Adrenal gland (tissue), 19 donors: ENCODE measurements at places on chromosomes 7 and 10. TPM values are rescaled to one million over a fixed set of nuclear protein-coding genes. Genes with fewer than 3 reads are reported as not detected.

DDX50 gene
- total RNA-seq = 20.2 TPM

GDF2 gene
- total RNA-seq = not detected

SMO gene
- total RNA-seq = 13.1 TPM

AQP1 gene
- 37.6 TPM for total RNA-seq

TLX1 gene
- total RNA-seq = not detected

NKX1-2 gene
- total RNA-seq = not detected

DNA sequence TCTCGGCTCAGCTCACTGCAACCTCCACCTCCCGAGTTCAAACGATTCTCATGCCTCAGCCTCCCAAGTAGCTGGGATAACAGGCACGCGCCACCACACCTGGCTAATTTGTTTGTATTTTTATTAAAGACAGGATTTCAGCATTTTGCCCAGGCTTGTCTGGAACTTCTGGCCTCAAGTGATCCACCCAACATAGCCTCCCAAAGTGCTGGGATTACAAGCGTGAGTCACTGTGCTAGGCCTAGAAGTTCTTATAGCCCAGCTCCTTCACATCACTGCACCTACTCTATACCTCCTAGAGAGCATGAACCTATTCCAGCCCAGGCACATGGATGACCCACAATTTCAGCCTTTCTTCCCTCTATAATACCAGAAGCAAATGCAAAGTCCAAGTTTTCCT lies 1.3 kb upstream of the BLOC1S2 start:
- no peak for DNase-seq
- no peak overlapping the region for H3K27ac ChIP-seq
- H3K36me3 ChIP-seq = no peaks in the 10 kb centered on the region
- H3K4me3 ChIP-seq = no peak overlapping the region
- H3K4me1 ChIP-seq = peaks cover 10% of the 10 kb centered on the region

DNA sequence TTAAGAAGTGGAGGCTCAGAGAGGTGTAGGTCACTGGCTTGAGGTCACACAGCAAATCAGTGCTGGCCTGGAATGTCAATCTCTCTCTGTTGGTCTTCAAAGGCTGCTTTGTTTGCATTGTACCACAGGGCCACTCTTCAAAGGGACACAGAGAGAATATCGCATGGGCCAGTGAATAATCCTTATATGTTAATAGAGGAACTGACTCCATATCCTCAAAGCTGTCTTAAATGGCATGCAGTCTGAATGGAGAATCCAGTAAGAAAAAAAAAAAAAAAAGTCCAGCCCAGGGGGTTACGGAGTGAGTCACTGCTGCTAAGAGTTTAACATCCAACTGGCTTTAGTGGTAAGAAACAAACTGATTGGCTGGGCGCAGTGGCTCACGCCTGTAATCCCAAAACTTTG lies 54.1 kb downstream of the NRAP start:
- no peak overlapping the region for H3K27ac ChIP-seq
- H3K4me3 ChIP-seq = no peak overlapping the region
- no peaks in the 10 kb centered on the region for H3K27me3 ChIP-seq
- H3K4me1 ChIP-seq = no peaks in the 10 kb centered on the region

DNA sequence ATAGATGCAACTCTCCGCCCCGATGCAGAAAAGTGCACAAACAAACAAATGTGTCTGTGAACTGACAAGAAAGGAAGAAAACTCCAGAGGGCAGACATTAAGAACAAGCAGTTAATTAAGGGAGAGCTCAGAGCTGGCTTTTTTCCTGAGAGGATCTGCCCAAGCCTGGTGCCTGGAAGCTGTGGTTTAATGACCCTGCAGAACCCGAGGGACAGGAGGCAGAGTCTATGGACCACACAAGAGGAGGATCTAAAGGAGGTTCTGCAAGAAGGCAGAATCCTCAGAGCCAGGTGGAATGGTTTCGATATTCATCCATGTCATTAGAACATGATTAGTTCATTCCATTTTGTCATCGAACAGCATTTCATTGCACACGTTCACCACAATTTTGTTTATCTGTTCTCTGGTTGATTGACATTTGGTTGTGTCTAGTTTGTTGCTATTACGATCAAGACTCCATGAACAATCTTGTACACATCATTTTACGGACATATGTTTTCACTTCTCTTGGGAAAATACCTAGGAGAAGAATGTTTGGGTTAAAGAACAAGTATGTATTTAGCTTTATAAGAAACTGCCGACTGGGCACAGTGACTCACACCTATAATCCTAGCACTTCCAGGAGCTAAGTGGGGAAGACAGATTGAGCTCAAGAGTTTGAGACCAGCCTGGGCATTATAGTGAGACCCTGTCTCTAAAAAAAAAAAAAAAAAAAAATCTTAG lies 560.2 kb downstream of the CALN1 start:
- no peaks in the 10 kb centered on the region for H3K36me3 ChIP-seq
- H3K4me1 ChIP-seq = no peaks in the 10 kb centered on the region
- H3K27me3 ChIP-seq = no peaks in the 10 kb centered on the region
- H3K4me3 ChIP-seq = no peak overlapping the region
- DNase-seq = no peak
- no peak overlapping the region for H3K27ac ChIP-seq

DNA sequence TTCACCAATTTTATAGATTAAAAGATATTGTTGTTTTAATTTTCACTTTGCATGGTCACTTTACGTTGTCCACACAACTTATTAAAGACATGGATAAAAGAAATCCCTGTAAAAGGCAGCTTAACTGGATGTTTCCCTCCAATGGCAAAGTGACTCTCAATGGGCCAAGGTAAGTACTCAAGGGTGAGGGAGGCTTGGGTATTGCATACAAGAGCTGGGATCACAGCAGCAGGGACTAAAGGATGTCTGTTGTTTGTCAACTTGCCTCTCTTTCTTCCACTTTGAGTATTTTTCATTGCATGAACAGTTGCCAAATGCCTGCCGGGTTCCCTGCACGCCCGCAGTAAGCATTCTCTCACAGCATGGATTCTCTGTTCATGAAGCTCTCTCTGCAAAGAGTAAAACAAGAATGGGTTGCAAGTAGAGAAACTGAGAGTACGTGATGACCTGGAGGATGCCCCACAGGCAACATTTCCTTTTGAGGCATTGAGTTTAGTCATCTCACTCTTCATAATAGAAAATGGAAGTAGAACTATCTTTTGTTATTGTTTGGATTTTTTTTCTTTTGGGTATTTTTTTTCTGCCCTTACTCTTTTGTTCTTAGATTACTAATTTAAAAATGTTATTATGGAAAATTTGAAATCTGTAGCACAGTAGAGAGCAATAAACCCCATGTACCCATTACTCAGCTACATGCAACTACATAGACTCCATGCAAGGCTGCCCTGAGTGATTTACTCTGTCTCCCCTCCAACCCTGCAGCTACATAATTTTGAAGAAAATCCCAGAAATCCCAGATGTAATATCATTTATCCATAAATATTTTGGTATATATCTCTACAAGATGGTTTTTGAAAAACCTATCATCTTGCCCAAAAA lies 26.3 kb downstream of the GPR141 start:
- H3K27me3 ChIP-seq = no peaks in the 10 kb centered on the region
- no peak overlapping the region for H3K27ac ChIP-seq
- H3K36me3 ChIP-seq = no peaks in the 10 kb centered on the region
- DNase-seq = no peak

- H3K36me3 ChIP-seq = no peaks in the 10 kb centered on the region
- no peak overlapping the region for H3K27ac ChIP-seq
- no peak overlapping the region for H3K4me3 ChIP-seq
- DNase-seq = no peak
- H3K4me1 ChIP-seq = no peaks in the 10 kb centered on the region
- H3K27me3 ChIP-seq = no peaks in the 10 kb centered on the region
Measured at GRCh38 chr7:145582742-145583303, 533.8 kb upstream of the CNTNAP2 start.

- no peak overlapping the region for H3K4me3 ChIP-seq
- no peaks in the 10 kb centered on the region for H3K27me3 ChIP-seq
- no peaks in the 10 kb centered on the region for H3K36me3 ChIP-seq
Measured at GRCh38 chr7:150941351-150942000, 36.6 kb downstream of the KCNH2 start.

DNA sequence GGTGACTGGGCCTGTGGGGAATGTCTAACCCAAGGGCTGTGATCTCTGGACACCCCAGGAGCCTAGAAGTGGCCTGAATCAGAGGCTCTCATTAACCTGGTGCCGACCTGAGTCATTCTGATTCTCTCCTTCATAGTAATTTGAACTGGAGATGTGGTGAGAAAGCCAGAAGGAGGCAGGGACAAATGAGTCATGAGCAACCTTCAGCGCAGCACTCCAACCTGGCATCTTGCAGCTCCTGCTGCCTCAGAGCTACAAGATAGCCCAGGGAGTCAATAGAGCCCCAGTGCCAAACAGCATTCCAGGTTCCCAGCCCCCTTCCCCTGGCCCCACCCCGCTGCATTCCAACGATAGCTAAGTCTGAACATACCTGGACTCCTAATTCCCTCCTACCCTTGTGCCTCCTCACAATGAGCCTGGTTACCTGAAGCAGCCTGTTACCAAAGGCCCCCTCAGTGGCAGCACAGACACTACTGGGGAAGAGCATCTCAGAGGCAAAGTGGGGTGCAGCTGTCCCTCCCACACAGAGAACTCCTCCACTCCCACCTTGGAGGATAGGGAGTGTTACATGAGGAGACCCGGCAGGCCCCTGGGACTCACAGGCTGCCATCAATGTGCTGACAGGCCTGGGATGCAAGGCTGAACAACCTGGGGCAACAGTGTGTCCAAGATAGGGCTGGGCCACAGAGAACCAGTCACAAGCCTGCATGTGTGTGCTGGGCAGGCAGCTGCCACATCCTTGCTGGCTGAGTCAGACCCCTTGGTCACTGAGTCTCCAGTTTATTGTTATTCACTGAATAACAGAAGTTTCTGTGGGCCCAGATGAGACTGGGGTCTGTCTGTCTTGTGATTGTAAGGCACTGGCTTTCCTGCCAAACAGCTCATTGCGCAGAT lies 76.8 kb upstream of the LEP start:
- no peaks in the 10 kb centered on the region for H3K36me3 ChIP-seq
- no peak overlapping the region for H3K4me3 ChIP-seq
- peaks cover 21% of the 10 kb centered on the region for H3K4me1 ChIP-seq

GRCh38 chr10:48885376-48885775 lies 54.3 kb downstream of the LRRC18 start:
- H3K27ac ChIP-seq = no peak overlapping the region
- DNase-seq = no peak
- no peaks in the 10 kb centered on the region for H3K36me3 ChIP-seq
- H3K27me3 ChIP-seq = no peaks in the 10 kb centered on the region
- H3K4me3 ChIP-seq = no peak overlapping the region

DNA sequence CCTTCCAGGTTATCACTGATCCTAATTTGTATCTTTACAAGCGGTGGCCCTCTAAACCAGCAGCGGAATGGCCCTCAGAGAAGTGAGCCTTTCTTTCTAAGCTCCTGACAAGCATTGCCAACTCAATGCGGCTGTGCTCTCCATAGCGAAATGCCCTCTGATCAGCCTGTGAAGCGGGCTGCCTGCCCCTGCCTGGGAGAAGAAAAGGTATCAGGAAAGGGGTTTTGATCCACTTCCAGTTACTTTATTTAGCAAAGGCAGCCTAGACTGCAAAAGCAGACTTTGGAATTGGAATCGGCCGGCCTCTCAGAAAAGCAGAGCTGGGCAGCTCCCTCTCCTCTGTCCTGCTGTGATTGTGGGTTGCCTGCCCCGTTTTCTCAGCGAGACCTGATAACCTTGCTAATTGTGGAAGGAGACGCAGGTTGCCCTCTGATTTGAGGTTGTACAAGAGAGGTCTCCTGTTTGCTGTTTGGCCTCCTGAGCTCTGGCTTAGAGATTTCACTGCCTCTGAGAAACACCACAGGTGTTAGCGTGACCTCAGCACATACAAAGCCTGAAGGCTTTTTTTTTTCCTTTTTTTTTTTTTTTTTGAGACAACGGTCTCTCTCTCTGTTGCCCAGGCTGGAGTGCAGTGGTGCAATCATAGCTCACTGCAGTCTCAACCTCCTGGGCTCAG lies 53.9 kb upstream of the SH2B2 start:
- H3K4me1 ChIP-seq = no peaks in the 10 kb centered on the region
- H3K27me3 ChIP-seq = no peaks in the 10 kb centered on the region
- no peak overlapping the region for H3K27ac ChIP-seq
- no peaks in the 10 kb centered on the region for H3K36me3 ChIP-seq

- H3K4me3 ChIP-seq = no peak overlapping the region
- no peaks in the 10 kb centered on the region for H3K36me3 ChIP-seq
- no peaks in the 10 kb centered on the region for H3K4me1 ChIP-seq
- no peaks in the 10 kb centered on the region for H3K27me3 ChIP-seq
Measured at GRCh38 chr10:45500798-45501197, 126.8 kb downstream of the ALOX5 start.

- H3K4me1 ChIP-seq = peaks cover 30% of the 10 kb centered on the region
- H3K4me3 ChIP-seq = peak overlapping the region; percentile 53
- H3K27ac ChIP-seq = peak overlapping the region; percentile 98
- H3K27me3 ChIP-seq = no peaks in the 10 kb centered on the region
- DNase-seq = no peak
Measured at GRCh38 chr7:30285067-30285535, 704 bp downstream of the ZNRF2 start.

DNA sequence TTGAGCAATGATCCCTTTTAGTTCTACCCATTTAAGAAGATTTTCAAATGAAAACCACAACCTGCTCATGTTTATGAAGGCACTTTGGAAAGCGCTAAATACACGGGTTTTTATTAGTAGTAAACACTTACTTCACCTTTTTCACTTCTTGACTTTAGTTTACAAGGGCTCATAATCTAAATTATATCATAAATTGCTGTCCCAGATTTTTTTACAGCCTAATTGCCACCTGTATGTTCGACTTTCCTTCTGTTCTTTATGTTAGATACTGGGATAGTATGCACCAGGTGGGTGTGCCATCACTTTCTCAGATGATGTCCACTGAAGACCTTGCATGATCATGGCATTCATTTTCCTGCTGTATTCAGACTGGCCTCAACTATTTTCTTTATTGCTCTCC lies 22.5 kb downstream of the CFTR start:
- no peak for DNase-seq
- H3K27ac ChIP-seq = no peak overlapping the region
- no peak overlapping the region for H3K4me3 ChIP-seq

GRCh38 chr7:42338231-42338915 lies 101.4 kb upstream of the GLI3 start:
- DNase-seq = no peak
- H3K36me3 ChIP-seq = no peaks in the 10 kb centered on the region
- H3K4me1 ChIP-seq = no peaks in the 10 kb centered on the region
- H3K27me3 ChIP-seq = no peaks in the 10 kb centered on the region
- no peak overlapping the region for H3K4me3 ChIP-seq

DNA sequence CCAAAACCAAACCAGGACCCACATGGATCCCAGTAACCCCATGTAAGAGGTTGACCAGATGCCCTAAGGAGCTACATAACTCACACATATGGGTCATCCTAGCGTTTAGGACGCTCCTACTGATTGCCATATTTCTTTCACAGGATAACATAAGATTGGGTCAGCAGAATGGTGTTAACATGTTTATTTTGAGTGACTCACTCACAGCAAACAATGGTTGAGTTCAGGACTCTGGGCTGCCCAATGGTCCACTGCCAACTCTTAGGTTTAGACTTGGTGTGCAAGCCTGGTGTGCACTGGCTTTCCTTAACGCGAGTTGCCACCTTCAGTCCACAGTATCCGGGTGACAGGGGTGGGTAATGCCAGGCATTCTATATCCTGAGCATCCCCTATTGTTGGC lies 211.5 kb downstream of the GPAM start:
- H3K27ac ChIP-seq = no peak overlapping the region
- H3K27me3 ChIP-seq = no peaks in the 10 kb centered on the region
- no peaks in the 10 kb centered on the region for H3K36me3 ChIP-seq
- DNase-seq = no peak

GRCh38 chr10:44395396-44395795 lies 10.5 kb upstream of the CXCL12 start:
- H3K27ac ChIP-seq = no peak overlapping the region
- H3K36me3 ChIP-seq = no peaks in the 10 kb centered on the region
- DNase-seq = peak; percentile 9
